NCI-H774 (cell line): ENCODE measurements at places on chromosomes 13 and 19.

- DNase-seq = no peak
Measured at GRCh38 chr13:21579754-21580316, 24.1 kb downstream of the MICU2 start.

DNA sequence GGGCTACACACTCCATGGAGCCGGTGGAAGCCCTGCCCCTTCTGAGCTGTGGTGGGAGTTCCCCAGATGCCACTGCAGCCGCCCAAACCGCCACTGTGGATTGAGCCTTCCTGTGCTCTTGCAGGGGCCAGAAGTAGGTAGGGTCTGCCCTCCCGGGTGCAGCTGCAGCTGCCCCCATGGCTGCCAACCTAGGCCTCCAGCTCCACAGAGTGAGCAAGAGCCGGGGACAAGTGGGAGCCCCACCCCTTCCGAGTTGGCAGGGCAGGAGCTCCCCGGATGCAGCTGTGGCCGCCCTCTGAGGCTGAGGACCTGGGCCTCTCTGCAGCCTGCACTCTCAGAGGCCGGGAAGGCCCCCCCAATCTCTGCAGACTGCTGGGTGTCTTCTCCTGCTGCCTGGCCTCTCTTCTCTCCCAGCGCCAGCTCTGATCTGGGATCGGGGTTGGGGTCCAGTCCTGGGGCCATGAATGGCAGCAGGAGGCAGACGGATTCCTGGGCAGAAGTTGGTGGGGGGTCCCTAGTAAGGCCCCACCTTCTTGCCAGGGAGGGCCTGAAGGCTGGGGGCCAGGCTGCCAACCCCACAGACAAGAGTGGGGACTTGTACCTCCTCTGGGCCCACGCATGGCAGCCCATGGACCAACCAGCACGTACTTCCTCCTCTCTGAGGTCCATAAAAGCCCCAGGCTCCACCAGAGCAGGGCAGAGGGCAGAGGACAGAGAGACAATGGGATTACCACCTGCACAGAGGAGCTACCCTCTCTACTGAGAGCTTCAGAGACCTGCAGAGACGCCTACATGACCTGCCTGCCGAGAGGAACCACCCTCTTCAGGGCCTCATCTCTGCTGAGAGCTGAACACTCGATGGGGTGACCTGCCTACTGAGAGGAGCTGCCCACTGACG lies 28.9 kb downstream of the AP2S1 start:
- DNase-seq = no peak

- DNase-seq = no peak
Measured at GRCh38 chr13:95160112-95160906, 140.9 kb downstream of the ABCC4 start.

DNA sequence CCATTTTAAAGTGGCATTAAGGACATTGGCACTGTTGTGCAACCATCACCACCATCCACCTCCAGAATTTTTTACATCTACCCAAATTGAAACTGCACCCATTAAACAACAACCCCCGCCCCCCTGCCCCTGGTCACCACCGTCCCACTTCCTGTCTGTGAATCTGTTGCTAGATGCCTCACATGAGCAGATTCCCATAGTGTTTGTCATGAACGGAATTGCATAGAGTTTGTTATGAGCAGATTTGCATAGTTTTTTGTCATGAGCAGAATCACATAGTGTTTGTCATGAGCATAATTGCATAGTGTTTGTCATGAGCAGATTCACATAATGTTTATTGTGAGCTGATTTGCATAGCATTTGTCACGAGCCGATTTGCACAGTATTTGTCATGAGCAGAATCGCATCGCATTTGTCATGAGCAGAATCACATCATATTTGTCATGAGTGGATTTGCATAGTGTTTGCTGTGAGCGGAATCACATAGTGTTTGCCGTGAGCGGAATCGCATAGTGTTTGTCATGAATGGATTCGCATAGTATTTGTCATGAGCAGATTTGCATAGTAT lies 54.0 kb upstream of the GTF3A start:
- DNase-seq = no peak

DNA sequence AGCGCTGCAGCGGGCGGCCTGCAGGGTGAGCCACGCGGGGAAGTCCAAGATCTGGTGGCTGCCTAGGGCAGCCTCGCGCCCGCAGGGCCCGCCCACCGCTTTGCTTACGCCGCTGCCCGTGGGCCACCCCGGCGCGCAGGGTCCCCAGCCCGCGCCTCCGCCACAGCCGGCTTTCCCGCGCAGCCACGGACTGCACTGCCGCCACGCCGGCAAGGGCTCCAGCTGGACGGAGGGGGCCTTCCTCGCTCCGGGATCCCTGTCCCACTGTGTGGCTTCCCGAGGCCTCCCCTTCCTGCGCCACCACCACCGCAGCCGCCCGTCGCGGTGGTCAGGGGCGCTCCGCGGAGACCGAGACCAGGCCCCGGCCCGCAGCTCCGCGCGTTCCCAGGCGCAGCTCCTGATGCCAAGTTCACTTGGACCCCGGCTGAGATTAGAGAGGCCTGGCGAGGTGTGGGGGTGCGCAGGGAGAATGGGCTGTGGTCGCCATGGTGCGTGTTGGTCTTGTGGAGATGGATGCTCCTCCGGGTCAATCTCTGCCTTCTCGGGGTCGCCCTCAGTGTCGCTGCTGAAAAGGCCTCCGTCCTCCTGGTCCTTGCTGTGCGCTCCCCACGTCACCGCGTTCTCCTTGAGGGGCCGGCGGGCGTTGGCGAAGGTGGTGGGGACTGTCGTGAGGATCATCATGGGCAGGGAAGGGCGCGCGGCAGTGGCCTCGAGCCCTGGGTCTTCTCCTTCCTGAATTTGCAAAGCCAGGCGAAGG lies 17.9 kb upstream of the RNF17 start:
- no peak for DNase-seq

GRCh38 chr13:33684874-33685273 lies 133.1 kb upstream of the RFC3 start:
- DNase-seq = no peak

- no peak for DNase-seq
Measured at GRCh38 chr19:5038631-5039271, 69.8 kb downstream of the KDM4B start.

- no peak for DNase-seq
Measured at GRCh38 chr19:5480427-5480836, 25.2 kb downstream of the ZNRF4 start.

GRCh38 chr19:30026933-30027332 lies 84.9 kb downstream of the URI1 start:
- no peak for DNase-seq

GRCh38 chr13:41426047-41426446 lies 31.3 kb upstream of the RGCC start:
- no peak for DNase-seq

DNA sequence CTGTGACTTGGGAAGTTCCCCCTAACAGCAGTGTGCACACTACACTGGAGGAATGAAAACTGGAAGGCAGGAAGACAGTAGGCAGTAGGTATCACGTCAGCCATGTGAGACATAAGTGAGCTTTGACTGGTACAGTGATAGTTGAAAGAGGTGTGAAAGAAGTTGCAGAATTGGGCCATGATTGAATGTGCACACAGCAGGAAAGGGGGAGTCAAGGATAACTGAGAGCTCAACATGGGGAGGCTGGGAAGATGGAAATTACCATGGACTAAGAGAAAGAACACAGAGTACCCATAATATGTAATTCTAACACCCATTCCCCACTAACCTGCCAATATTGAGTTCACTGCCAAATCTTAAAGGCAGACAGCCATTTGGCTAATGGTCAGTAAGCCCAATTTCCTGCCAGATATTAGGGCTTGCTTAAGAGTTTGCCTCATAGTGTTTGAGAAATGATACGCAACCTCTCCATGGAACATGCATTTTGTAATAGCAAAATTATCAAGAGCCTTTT lies 321.7 kb downstream of the DCT start:
- no peak for DNase-seq

GRCh38 chr19:40807147-40808020 lies 8.4 kb downstream of the EGLN2 start:
- no peak for DNase-seq

- DNase-seq = no peak
Measured at GRCh38 chr13:23039266-23039935, 141.4 kb upstream of the SGCG start.

DNA sequence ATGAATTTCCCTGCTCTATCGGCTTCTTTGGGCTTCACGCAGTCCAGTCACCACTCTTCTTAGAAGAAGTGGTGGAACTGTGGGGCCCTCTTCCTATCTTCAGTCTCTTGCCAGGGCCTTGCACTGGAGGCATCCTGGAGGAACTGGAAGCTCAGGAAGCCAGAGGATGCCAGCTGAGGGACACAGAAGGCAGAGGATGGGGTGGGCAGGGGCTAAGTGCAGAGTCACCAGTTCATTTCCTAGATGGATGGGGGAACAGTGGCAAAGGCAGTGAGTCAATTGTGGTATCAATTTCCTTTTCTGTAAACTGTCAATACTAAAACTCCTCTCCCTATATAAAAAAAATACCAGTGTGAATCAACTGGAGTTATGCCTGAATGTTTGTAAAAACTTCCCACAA lies 419.7 kb downstream of the KLF12 start:
- no peak for DNase-seq

GRCh38 chr13:97338571-97338970 lies 95.4 kb upstream of the RAP2A start:
- DNase-seq = no peak

DNA sequence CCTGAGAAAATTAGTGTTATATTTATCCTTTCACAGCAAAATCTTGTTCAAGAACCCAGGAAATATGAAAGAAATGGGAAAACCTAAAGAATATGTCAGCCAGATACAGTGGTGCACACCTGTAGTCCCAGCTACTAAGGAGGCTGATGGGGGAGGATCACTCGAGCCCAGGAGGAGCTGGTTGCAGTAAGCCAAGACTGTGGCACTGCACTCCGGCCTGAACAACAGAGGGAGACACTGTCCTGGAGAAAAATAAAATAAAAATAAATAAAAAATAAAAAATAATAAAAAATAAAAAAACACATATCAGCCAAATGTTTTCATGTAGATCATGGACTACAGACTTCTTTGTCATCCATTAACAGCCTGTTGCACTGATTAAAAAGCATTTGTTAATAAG lies 244.8 kb upstream of the KLHL1 start:
- DNase-seq = no peak

DNA sequence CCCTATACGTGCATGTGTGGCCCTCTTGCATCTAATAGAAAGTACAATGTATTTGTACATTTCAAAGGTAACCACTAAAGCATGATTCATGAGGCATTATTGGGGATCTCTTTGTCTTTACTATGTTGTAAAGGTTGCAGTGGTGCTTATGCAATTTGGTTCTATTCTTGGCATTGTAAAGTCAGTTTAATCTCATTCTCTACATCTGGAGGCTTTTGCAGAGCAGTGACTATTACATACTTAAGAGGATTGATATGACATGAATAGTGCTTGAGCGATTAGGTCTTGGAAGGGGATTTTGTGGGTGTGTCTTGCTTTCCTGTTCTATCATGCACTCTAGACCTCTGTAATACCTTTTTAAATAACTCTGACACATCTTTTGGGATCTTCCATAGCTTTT lies 610.0 kb downstream of the EFNB2 start:
- DNase-seq = no peak

DNA sequence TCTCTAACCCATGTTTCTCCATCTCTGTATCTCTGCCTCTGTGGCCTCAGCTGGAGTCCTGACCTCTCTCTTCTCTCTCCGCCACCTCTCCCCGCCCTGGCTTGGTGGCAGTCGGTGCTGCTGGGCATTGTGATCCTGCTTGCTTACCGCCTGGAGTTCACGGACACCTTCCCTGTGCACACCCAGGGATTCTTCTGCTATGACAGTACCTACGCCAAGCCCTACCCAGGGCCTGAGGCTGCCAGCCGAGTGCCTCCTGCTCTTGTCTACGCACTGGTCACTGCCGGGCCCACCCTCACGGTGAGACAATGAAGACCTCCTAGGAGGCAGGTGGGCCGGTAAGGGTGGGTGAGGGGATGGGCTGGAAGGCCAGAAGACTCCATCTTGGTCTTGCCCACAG lies 4.2 kb downstream of the PLPPR2 start:
- DNase-seq = no peak

- DNase-seq = peak; percentile 7
Measured at GRCh38 chr13:100100115-100100879, 11.4 kb downstream of the PCCA start.

DNA sequence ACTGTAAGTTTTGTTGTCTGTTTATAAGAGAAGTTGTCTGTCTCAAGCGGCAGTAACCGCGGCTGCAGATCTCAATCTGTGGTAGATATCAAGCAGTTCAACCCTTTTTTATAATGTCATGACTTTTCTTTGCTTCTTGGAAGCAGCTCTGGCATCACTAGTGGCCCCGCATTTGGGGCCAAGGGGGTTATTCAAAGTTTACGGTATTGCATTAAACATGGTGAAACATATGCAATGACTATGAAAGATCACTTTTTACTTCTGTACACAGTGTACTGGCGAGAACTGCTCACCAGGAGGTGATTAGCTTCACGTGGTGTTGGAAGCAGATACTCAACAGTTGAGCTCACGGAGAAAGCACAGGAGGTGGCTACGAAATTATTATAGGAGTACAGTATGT lies 4.6 kb upstream of the FFAR3 start:
- DNase-seq = no peak

GRCh38 chr13:33369073-33369472 lies 83.5 kb upstream of the STARD13 start:
- DNase-seq = no peak

- no peak for DNase-seq
Measured at GRCh38 chr13:80235166-80235966, 105.6 kb downstream of the SPRY2 start.

DNA sequence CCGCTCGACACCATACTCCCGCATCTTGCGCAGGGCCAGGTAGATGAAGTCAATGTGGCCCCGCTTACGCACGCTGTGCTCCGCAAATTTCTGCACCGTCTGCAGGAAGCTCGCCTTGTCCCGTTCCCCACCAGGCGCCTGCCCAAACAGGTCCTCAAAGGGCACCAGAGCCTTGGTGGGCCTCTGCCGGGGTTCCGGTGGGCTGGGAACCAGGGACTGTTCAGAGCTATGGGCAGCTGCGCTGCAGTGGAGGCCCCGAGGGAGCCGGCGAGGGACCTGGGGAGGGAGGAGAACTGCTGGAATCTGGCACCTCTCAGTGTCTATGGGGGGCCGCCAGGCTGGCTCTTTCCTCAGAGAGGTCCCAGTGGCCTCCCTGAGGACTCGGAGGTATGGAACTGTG lies 8.3 kb upstream of the ZNF653 start:
- no peak for DNase-seq

GRCh38 chr19:43644181-43644580 lies 4.5 kb upstream of the CADM4 start:
- no peak for DNase-seq

GRCh38 chr19:17688853-17689595 lies 870 bp upstream of the UNC13A start:
- no peak for DNase-seq

- DNase-seq = no peak
Measured at GRCh38 chr19:13023656-13024055, 28.4 kb downstream of the NFIX start.

- no peak for DNase-seq
Measured at GRCh38 chr13:59276436-59276835, 887.3 kb downstream of the DIAPH3 start.

GRCh38 chr13:112743451-112744167 lies 53.8 kb downstream of the ATP11A start:
- peak; percentile 94 for DNase-seq

DNA sequence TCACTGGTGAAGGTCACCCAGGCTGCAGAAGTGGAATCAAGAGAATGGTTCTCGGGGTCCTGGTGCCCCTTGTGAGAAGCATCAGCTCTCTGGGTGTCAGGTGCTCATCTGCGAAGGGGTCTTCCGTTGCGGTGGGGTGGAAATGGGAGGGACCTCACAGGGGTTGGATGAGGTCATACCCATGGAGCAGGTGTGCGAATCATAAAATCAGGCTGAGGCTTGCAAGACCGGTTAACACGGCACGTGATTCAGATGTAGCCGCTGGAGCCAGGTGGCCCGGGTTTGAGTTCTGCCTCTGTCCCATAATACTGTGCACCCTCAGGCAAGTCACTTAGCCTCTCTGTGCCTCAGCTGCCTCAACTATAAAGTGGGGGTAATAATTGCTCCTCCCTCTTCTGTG lies 3.9 kb upstream of the KLK15 start:
- peak; percentile 28 for DNase-seq
